ENCODE measurements at places on chromosomes 4 and X. TPM values are rescaled to one million over a fixed set of nuclear protein-coding genes. Genes with fewer than 3 reads are reported as not detected.

GRCh38 chrX:129957241-129958082 is 25.0 kb upstream of the BCORL1 start:
- no peak for DNase-seq

DNA sequence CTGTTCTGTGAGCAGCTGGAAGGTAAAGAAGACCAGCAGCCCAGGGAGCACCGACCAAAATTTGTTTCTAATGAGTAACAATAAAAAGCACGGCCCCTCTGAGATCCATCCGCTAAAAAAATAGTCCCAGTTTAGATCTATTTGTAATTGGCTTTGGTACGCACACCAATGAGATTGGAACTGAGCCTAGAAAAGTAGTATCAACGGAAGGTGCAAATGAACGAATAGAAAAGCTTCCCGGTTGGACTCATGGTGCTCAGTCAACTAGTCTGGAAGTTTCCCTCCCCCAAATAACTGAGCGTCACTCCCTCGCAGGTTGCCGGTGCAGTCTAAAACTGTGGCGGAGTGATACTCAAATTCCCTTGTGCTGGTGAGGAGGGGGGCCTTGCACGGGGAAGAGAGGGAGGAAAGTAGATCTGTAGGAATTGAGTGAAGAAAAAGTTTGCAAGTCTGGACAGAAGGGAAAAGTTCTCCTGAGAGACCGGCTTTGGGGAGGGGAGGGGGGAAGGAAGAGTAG is at the start of gene COL4A5:
TSS of gene COL4A5 (plus strand) at position 413 of the 517 bp plus-strand sequence. CDS start 288 bp downstream, outside the sequence.
- DNase-seq = peak; percentile 91

Gene NXF2B
- total RNA-seq = not detected

Gene PAGE1
- not detected for total RNA-seq

Gene CCDC160
- total RNA-seq = not detected
